ENCODE measurements at places on chromosomes 1 and 21. TPM values are rescaled to one million over a fixed set of nuclear protein-coding genes. Genes with fewer than 3 reads are reported as not detected.
A peak's percentile ranks its signal among the peaks of the same experiment; 100 is the strongest.

DNA sequence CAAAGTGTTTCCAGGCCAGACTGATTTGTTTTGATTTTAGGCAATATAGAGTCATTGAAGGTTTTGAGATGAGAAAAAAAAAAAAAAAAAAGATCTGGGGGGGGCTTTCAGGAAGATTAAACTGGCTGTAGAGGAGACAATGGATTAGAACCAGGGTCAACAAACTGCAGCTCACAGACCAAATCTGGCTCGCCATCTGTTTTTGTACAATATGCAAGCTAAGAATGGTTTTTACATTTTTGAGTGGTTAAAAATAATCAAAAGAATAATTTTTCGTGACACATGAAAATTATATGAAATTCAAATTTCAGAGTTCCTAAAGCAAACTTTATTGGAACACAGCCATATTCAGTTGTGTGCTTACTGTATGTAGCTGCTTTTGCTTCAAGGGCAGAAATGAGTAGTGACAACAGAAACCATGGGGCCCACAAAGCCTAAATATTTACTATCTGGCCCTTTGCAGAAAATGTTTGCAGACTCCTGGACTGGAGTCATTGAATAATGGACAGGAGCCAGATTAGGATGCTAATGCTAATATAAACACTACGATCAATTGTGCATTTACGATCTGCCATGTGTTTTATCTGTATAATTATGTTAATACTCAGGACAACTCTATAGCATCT lies 375.7 kb upstream of the DAB1 start:
- DNase-seq, result no peak

DNA sequence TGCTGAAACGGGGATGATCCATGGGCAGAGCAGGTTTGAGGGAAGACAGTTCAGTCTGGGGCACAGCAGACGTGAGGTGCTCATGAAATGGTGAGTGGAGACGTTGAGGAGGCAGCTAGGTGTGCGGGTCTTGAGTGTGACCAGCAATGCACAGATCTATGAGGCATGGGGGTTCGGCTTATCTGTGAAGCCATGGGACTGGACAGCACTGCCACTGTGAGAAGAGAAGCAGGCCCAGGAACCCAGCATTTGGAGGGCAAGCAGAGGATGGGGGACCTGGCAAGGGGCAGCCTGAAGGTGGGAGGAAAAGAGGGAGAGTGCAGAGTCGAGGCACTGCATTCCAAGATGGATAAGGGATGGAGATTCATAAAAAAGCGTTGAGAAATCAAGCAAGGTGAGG lies 8.0 kb downstream of the CSF1 start:
- DNase-seq, result no peak

GRCh38 chr1:170309389-170310013 lies 163.7 kb downstream of the NTMT2 start:
- DNase-seq, result no peak

The SYDE2 gene
- total RNA-seq, result 4.3 TPM

- peak; percentile 46 for DNase-seq
These were observed 95.9 kb downstream of the PHTF1 start for GRCh38 chr1:113663165-113663951.

The LORICRIN gene
- total RNA-seq, result not detected

DNA sequence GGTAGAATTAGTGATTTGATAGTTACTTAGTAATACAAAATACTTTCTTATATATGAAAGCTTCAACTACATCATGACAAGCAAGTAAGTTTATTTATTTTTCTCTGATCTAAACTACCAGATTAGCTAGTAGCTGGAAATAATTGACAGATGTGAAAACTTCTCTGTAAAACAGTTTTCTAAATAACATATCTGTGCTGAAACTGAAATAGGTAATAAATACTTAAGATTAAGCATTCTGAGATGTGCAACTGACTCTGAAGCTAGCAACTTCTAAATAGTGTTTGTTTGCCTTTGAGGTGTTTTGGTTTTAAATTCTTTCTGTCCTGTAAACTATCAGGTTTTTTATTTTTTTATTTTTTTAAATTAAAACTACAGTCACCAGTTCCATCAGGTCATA lies 18.5 kb upstream of the LHX8 start:
- DNase-seq, result no peak

The LRRIQ3 gene
- total RNA-seq, result 0.86 TPM
